Omental fat pad (tissue), 4 donors: ENCODE measurements at places on chromosomes 1 and 21. TPM values are rescaled to one million over a fixed set of nuclear protein-coding genes. Genes with fewer than 3 reads are reported as not detected.

BGLAP gene
- total RNA-seq: not detected

ZNF695 gene
- 0.12 TPM for total RNA-seq

DNA sequence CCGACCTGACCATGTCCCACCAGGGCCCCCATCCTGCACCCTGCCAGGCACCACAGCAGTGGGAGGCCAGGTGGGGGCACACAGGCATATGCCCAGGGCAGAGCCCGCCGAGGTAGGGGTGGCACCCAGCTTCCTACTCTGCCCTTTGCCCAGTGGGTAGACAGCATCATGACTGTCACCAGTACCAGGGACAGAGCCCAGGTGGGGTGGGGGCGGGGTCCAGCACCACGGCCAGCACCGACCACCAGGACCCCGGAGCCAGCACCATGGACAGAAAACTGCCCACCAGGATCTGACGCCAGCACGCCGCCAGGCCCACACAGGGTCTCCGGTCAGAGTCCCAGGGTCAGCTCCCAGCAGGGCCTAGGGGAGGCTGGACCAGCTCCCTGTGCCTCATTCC, 3.8 kb downstream of the TAS1R3 start:
- DNase-seq: no peak

SAMSN1 gene
- total RNA-seq: 20.0 TPM

DNA sequence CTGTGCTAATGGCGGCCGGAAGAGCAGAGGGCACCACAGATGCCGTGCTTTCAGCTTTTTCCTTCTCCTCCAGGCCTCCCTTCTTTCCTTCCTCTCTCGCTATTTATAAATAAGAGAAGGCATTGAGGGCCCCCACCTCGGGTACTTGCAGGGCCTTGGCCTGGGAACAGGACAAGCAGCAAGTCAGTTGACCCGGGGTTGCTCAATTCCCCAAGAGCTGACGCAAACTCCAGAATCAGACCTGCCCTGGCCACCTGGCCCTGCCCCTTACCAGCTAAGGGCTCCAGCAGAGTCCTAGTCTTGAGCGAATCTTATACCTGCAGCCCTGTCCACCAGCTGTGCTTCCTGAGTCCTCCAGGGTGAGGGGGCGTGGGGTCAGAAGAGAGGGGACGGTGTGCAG, 13.5 kb downstream of the TNFRSF1B start:
- no peak for DNase-seq

KRTAP21-2 gene
- total RNA-seq: not detected

NBPF3 gene
- 10.4 TPM for total RNA-seq

- no peak for DNase-seq
Measured at GRCh38 chr1:43368646-43369020, 822 bp upstream of the ELOVL1 start.

DNA sequence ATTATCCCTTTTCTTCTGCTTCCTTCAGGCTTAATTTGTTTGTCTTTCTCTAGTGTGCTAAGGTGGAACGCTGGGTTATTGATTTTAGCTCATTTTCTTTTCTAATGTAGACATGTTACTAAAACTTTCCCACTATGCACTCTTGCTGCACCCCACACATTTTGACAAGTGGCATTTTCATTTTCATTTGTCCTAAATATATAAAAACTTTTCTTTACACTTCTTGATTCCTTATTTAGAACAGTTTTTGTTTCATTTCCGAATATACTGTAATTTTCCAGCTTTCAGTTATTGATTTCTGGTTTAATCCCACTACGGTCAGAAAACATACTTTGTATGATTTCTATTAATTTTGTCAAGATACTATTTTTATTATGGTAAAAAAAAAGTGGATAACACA, 25.3 kb downstream of the SH3BP5L start:
- DNase-seq: no peak

DNA sequence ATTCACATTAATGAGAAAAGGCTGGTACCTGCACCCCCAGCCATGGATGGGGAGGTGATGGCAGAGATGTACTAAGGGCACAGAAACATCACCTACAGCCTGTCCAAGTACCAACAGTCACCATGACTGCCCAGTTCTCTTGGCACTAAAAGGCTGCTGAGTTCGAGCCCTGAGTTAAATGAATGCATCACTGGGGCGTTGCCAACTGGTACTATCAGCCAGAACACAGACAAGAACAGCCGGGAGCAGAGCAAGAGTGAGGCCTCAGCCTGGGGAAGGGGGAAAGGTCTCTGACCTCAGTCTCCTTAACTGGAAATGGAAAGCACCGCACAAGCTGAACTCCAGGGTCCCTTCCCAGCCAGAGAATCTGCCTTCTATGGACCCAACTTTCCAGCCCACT, 60.5 kb downstream of the GLIS1 start:
- DNase-seq: no peak

DNA sequence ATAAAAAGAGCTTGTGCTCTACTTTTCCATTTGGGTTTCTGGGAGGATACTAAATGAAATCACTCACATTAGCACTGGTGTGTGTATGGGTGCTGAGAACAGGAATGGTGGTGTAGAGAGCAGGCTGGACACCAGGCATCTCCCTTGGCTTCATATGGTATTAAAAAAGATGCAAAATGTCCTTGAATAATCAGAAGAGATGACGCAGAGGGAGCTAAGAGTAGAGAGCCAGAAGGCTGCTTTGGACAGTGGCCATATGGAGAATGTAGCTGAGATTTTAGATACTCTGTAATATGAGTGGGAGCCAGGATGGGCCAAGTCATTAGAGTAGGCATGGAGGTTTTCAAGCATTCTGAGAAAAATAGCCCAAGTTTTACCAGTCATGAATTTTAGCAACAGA, 112.3 kb upstream of the ZRANB2 start:
- DNase-seq: no peak

PLPPR4 gene
- 1.9 TPM for total RNA-seq

DNA sequence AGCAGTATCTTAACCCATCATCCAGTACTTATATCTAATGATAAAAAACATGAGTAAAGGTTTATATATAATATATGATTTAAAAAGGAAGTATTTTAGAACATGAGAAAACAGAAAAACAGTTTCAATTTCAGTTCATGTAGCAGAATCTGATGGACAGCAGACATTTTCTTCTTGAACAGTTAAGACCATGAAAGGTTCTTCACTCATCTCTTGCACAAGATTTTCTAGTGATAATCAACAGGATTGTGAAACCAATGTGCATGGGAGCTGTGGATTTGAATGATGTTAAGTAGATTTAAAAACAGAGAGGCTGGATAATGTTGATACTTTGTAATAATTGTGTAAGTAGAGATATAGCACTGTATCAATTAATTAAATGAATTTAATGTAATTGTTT, 1297.6 kb downstream of the BRINP3 start:
- no peak for DNase-seq

KPRP gene
- not detected for total RNA-seq

DNA sequence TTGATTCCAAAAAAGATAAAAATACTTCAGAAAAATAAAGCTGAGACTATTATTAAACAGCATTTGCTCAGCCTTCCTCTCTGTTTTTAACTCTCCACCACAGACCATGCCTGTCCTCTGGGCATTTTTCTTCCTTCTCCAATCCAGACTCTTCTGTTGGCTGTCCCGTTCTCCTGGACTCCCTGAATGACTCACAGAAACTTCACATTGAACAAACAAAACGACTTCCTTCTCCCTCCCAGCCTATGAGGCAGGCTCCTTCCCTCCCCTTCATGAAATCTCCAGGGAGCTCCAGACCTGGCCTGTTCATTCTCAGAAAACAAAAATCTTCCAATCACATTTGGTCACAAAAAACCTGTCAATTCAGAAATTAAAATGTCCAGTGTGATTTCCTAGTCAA, 421.3 kb downstream of the NPHP4 start:
- DNase-seq: no peak
